Activated CD4-positive, CD25-positive, alpha-beta regulatory T cell treated with anti-CD3 and anti-CD28 coated beads, Interleukin-2, amount 50 U/mL, for 16 hours (primary cell): ENCODE measurements at places on chromosomes 1 and 21.
A peak's percentile ranks its signal among the peaks of the same experiment; 100 is the strongest.

DNA sequence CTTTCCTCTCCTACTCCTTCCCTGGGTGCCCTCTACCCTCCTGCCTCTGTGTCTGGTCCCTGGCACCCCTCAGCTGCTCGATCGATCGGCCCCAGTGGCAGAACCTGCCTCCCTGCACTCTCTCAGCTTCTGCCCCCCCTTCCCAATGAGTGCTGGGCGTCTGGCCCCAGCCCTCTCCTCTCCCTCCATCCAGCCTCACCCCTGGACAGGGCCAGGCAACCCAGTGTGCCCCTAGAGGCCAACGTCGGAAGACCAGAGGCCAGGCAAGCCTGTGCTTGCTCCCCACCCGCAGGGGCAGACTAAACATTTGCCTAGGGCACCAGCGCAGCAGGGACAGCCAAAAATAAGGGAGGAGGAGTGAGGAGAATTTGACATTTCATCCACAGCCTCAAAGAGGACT is 43.5 kb downstream of the LGR6 start:
- DNase-seq: no peak

- DNase-seq: no peak
These were observed 173.9 kb downstream of the LTN1 start for GRCh38 chr21:28818663-28819278.

GRCh38 chr1:217715681-217716080 is 84.5 kb downstream of the SPATA17 start:
- no peak for DNase-seq

- DNase-seq: no peak
These were observed 173.7 kb downstream of the SLC35F3 start for GRCh38 chr1:234078143-234078542.

DNA sequence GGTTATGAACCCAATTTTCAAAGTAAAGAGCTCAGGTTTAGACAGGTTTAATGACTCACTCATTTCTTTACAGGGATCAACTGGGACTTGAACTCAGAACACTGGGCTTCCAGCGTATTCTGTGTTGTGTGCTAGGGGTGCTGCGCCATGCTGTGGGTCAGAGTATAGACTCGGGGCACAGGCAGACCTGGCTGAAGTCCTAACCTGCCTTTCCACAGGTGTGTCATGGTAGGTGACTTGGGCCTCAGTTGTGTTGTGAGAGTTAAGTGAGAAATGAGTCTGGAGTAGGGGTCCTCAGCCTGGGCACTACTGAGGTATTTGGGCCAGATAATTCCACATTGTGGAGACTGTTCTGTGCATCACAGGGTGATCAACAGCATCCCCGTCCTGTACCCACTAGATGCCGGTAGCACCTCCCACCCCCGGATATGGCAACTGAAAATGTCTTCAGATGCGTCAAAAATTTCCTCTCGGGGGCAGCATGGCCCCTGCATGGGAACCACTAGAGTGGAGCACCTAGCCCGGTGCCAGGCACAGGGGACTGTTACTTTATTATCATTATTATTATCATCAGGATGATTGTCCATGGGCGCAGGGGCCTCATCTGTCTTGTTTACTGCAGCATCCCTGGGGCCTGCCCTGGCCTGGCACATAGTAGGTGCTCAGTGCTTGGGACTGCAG is 575.5 kb downstream of the PTPRU start:
- no peak for DNase-seq

- DNase-seq: no peak
These were observed at the start of gene B3GALNT2 for GRCh38 chr1:235504122-235504493. TSS of gene B3GALNT2 (minus strand) at chr1:235504452. CDS start at chr1:235504252, 200 bp downstream.

DNA sequence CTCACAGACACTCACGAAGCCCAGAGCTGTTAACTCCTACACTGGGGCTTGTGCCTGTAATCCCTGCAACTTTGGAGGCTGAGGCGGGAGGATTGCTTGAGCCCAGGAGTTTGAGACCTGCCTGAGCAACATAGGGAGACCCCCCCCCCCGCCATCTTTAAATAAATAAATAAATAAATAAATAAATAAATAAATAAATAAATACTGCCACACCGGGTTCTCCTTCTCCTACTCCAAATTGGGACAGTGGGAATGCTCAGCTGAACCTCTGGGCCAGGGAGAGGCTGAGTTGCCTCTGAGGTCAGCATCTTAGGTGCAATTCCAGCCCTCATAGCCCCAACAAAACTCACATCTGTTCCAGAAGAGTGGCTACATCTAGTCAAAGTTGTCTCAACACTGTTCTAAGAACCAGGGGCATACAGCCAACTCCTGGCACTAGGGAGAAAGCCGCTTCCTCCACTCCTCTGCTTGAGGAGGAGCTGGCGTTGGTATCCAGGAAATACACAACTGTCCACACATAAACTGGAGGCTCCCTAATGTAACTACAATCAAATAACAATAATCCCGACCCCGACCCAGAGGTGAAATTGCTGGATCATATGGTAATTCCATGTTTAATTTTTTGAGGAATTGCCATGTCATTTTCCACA is 27.0 kb downstream of the C1orf216 start:
- DNase-seq: no peak

- no peak for DNase-seq
These were observed 8.1 kb downstream of the PCAT6 start for GRCh38 chr1:202818819-202819218.

DNA sequence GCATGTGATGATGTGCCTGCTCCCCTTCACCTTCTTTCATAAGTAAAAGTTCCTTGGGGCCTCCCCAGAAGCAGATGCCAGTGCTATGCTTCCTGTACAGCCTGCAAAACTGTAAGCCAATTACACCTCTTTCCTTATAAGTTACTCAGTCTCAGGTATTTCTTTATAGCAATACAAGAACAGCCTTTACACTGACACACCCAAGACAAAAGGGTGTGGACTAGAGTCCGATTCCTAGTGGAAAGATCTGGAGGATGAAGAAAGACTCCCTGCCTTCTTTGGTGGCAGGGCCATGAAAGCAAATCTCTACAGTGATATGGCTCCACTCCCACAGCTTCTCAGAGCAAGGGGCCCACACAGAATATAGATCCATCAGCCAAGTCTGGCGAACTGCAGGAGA is 209.7 kb upstream of the ST6GALNAC5 start:
- no peak for DNase-seq

DNA sequence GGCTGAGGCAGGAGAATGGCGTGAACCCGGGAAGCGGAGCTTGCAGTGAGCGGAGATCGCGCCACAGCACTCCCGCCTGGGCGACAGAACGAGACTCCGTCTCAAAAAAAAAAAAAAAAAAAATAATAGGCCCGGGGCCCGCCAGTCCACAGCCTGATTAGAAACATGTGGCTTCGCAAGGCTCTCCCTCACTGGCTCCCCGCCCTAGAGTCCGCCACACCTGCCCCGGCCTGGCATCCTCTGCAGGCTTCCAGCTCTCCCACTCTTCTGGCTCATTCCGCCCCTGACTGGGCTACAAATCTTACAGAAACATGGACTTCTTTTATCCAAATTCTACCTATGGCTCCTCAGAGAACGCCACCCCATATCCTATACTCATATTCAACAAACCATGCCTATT is 32.4 kb downstream of the PGBD5 start:
- DNase-seq: no peak

- no peak for DNase-seq
These were observed 12.6 kb downstream of the CD101 start for GRCh38 chr1:117014209-117014608.

GRCh38 chr1:154157520-154158306 is 2.8 kb upstream of the NUP210L start:
- DNase-seq: peak; percentile 61

GRCh38 chr1:5643360-5644107 is 348.7 kb downstream of the NPHP4 start:
- DNase-seq: no peak

DNA sequence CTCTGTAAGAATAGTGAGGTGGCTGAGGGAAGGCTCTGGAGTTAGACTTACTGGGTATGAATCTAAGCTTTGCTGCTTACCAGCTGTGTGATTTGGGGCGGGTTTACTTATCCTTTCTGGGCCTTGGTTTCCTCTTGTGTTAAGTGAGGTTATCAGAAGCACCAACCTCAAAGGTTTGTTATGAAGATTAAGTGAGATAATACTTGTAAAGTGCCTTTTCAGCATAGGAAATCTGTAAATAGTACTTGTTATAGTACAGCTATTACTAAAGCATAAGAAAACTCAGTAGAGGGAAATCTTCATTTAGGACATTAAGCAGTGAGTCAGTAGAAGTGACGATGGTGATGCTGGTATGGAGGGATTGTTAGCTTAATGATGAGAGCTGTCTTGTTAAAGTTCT is 12.1 kb downstream of the HHAT start:
- DNase-seq: no peak

DNA sequence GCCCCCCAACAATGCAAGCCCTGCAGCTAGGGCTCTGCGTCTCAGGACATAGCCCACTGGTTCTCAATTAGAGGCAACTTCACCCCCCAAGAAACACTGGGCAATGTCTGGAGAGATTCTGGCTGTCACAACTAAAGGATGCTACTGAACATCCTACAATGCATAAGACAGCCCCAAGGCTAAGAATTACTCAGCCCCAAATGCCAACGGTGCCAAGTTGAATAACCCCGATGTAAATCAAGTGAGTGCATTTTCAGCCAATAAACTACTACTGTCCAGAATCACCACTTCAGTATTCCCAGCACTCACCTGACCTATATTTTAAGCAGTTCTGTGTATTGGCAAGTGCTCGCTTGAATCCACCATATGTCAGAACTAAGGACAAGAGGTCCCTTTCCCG is 6.9 kb downstream of the RIPK4 start:
- no peak for DNase-seq

GRCh38 chr1:8249838-8250237 is 68.1 kb upstream of the SLC45A1 start:
- no peak for DNase-seq

DNA sequence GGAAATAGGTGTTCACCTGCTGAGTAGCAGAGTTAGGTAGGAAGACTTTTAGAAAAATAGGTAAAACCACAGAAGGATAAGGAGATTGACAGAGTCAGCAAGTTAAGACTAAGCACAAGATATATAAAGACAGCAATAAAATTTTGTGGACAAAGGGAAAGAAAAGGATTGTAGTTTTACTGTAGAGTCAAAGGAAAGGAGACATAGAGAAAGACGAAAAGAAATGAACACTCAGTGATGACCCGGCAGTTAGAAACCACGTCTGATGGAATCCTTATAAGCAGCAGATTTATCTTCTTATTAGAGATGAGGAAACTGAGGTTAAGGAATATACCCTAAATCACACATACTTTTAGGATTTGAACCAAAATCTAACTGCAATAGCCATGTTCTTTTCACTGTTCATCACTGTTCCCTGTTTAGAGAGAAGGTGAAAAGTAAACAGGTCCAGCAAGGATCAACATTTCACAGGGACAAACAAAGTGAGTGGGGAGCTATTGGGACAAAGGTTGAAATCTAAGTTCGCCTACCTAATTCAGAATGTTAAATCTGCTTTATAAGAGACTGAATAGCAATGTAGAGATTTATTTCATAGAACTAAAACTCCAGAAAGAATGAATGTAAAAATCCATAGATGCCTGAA is 6.8 kb downstream of the FRRS1 start:
- DNase-seq: no peak

DNA sequence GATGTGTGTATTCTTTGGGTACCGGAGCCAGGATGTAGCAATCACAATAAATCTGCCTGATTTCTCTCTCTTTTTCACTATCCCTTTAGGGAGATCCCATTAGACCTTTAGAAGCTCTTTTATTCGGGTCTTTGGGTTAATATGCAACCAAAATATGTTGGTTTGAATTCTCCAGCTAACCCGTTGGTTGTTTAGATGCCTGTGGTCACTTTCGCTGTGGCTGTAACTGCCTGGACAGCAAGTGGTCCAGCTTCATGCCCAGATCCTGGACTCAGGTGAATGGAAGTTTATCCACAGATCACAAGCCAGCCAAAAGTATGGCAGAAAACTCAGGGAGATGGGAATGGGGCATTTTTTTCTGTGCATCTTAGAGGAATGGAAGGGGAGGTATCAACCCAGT is 12.3 kb downstream of the KAZN start:
- DNase-seq: no peak

- DNase-seq: no peak
These were observed 12.7 kb upstream of the AK2 start for GRCh38 chr1:33049371-33049770.

DNA sequence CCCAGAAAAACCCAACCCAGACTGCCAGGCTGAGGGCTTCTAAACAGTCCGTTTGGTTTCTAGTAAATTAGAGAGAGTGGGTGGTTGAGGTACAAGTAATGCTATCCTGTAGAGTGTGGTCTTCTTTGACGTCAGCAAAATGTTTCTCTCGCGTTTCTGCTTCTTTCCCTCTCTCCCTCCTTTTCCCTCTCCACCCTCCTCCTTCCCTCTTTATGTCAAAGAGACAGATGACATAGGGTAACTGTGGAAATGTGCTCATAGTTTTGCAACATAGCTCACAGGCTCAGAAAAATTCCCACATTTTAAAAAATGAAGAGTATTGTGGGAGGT is 158.3 kb downstream of the TOMM20 start:
- DNase-seq: no peak

DNA sequence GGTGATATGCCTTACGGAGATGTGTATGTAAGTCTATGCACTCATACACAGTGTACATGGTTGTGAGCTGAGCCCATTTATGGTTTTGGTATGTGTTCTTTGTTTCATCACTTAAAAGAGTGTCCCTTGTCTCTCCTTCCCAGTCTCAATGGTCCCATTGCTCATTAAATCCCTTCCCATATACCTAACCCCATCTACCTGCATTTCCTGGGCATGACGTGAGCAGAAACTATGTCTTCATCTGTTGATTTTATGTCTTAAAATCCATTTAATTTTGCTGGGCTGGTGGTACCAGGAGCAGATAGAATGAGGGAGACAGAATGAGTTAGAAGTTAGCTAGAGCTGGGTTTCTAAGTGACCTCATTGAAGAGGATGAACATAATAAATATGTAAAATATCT is 44.8 kb downstream of the ADAMTS1 start:
- DNase-seq: no peak

DNA sequence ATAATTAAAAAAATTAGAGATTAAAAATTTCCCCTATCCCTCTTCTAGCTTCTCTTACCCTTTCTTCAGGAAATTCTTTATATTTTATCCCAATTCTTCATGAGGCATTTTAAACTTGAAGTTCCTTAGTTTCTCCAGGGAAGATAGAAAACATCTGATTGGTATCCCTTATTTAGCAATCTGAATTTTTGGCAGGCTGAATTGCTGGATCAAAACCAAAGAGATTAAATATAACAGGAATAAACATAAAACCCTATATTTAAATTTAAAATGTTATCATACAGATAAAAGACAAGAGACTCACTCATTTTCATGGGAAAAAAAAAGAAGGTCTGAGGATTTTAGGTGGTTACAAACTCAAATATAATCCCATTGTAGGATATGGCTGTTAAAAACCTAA is 204.2 kb downstream of the CHRM3 start:
- DNase-seq: no peak
